CD4-positive, alpha-beta memory T cell (primary cell): ENCODE measurements at places on chromosomes 6 and 20.

DNA sequence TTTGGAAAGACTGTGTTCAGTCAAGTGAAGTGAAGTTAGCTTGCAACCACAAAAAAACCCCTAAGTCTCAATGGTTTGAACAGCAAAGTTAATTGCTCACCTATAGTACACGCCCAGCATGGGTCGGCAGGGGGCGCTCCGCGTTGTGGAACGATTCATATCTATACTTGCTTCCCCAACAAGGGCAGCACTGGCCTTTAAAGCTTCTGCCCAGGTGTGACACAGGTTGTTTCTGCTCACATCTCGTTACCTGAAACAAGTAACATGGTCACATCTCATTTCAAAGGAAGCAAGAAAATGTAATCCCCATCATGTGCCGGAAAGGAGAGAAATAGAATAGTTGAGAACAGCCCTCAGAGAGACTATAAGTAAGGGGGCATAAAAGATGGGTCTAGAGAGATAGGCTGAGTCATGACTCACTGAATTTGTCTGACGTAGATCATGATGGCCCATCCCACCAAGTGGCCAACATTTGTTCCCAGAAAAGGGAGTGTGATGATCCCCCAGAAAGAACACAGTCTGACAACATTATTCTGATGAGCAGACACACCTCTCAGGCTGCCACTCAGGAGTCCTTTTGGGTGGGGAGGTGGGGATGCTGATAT is 29.0 kb downstream of the HNF4A start:
- DNase-seq = peak; percentile 67

- DNase-seq = no peak
These were observed 63.8 kb upstream of the ATXN1 start for GRCh38 chr6:16824845-16825685.

DNA sequence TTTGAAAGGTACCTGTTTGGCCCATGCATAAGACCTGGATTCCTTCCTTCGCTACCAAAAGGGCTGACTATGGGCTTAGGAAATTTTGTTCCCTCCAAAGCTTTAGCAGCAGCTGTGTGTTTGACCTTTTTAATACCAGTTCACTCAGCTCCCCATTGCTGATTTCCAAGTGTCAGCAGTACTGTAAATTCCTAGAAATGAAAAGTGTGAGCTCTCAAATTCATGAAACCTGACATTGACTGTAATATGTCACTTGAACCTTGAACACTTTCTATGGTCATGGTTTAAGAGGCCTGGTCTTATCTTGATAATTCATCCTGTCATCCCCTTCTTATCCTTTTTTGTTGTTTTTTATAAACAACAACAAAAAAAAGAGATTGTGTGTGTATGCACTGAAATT is 31.7 kb downstream of the STAU1 start:
- DNase-seq = no peak

DNA sequence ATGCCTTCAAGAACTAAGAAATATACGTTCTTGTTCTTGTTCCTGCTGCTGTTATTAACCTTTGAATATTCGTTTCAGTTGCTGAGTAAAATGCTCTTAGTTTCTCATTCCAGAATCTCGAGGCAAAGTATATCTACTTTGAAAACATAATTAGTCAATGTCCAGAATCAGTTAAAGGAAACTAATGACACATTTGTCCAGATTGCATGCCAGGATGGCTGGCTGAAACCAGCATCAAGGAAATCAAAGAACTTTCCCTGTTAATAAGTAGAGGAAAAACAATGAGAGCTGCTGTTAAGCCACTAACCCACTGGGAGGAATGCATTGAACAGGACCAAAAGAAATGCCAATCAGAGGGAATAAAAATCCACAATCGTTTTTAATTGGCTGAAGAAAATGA is 196.9 kb downstream of the ALDH8A1 start:
- no peak for DNase-seq

GRCh38 chr20:20410678-20411077 is 42.8 kb downstream of the INSM1 start:
- DNase-seq = no peak

- no peak for DNase-seq
These were observed 6.4 kb upstream of the KIF6 start for GRCh38 chr6:39731565-39731964.

GRCh38 chr6:165701564-165702354 is 38.7 kb upstream of the PDE10A start:
- DNase-seq = no peak

GRCh38 chr6:42914546-42914945 is 1.3 kb upstream of the PTCRA start:
- no peak for DNase-seq

- no peak for DNase-seq
These were observed 104.8 kb downstream of the ARID1B start for GRCh38 chr6:156881687-156882629.

DNA sequence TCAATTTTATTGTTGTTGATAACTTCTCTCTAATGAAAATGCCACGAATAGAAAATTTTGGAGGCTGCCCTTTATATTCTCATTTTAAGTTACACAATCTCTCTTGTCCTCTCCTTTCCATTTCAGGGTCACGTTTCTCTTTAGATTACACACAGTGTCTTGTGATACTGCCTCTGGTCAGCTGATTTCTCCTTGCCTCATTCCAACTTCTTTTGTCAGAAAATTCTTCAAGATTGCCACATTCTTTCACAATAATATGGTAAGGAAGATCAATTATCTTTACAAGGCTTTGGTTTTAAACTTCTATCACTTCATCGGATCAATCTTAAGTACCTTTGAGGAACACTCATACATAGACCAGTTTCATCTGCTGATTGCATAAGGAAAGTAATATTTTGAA is 370.3 kb downstream of the RFPL4B start:
- DNase-seq = no peak

DNA sequence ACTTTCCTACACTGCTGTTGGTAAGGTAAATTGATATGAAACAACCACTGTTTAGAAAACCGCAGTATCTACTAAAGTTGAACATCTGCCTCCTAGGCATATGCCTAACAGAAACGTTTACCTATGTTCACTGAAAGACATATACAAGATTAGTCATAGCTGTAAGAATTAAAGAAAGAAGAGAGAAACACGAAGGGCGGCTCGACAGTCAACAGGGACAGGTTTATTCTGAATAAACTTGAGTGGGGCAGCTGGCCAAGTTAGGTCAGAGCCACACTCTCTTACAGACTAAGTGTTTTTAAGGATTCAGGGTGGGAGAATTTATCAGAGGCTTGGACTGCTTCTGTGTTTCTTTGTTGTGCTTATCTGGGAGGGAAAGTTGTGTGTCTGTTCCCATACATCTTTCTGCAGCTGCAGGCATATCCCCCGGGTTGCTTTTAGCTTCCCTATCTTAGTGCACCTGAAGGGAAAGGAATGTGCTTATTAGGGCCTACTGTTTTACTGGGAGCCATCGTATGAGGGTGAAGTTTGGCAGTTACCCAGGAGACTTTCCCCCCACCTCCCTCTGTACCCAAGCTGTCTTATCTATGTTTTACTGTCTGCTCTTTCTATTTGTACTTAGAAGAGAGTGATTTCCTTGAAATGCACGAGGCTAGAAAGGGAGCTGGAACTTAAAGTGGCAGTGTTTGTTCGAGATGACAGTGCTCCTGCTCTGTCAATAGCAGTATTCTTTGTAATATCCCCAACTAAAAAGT is 20.4 kb downstream of the PROCR start:
- no peak for DNase-seq

DNA sequence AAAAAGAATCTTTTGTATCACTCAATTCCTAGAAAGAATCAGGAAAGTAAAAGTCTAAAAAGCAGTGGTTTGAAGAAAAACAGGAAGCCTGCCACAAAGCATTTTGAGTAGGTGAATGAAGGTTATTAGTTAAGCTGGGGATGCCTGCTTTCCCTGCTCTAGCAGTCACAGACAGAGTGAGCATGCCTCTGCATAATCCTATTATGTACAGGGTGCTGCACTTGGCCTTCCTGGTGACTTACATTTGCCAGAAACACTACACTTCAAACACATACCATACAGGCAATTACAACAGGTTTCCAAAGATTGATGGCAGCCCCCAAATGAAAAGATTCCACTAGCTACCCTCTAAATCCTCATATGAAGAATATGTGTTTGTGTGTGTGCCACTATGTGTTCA is 130.8 kb downstream of the TPBG start:
- DNase-seq = no peak

GRCh38 chr6:112117554-112117953 is 30.2 kb downstream of the FAM229B start:
- no peak for DNase-seq

GRCh38 chr6:42030585-42031506 is 19.5 kb upstream of the TAF8 start:
- no peak for DNase-seq

- no peak for DNase-seq
These were observed 211.1 kb downstream of the SOD2 start for GRCh38 chr6:159481897-159482296.

- no peak for DNase-seq
These were observed 19.9 kb downstream of the SLC13A3 start for GRCh38 chr20:46631212-46631869.

- DNase-seq = no peak
These were observed 114.9 kb downstream of the AKAP7 start for GRCh38 chr6:131250122-131250521.

DNA sequence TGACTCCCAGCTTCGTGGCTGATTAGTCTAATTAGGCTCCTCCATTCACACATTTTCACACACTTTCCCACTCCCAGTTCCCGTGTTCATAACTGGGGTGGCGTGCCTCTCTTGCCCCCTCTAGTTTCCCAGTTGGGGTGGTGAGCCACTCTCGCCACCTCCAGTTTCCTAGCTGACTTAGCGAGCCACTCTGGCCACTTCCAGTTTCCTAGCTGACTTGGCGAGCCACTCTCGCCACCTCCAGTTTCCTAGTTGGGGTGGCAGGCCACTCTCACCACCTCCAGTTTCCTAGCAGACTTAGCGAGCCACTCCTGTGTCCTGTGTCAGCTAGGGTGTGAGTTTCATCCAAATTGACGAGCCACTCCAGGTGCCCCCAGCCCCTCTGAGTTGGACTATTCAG is 7.4 kb upstream of the GMPR start:
- DNase-seq = no peak

GRCh38 chr6:100176951-100177710 is 183.1 kb upstream of the MCHR2 start:
- DNase-seq = no peak

GRCh38 chr20:50120935-50121693 is 8.2 kb upstream of the UBE2V1 start:
- DNase-seq = peak; percentile 59

- DNase-seq = no peak
These were observed 231.3 kb downstream of the ERMARD start for GRCh38 chr6:169982461-169983386.

DNA sequence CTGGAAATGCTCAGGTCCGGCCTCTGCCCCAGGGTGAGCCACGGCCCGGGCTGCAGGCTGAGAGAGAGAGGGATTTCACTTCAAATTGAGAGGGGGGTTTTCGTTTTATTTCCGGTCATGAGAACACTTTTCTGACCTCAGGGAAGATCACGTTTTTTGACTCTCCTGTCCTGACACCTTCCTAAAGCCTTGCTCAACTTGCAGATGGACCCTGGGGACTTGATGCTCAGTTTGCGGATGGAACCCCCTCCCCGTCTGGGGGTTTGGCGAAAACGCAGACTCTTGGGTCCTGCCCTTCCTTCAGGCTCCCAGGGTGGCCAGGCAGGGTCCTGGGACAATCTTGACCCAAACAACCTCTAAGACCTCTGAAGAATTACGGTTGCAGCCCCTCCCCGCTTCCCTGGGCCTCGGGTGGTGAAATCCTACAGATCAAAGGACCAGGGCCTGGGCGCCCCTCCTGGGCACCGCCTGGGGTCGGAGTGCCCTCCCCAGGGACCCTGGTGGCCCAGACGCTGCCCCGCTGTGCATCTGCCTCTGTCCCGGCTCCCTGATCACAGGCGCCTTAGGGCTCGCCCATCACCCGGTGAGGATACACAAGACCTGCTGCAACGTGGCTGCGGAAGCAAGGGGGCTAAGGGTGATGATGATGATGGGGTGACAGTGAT is 148.2 kb downstream of the ERMARD start:
- DNase-seq = no peak

DNA sequence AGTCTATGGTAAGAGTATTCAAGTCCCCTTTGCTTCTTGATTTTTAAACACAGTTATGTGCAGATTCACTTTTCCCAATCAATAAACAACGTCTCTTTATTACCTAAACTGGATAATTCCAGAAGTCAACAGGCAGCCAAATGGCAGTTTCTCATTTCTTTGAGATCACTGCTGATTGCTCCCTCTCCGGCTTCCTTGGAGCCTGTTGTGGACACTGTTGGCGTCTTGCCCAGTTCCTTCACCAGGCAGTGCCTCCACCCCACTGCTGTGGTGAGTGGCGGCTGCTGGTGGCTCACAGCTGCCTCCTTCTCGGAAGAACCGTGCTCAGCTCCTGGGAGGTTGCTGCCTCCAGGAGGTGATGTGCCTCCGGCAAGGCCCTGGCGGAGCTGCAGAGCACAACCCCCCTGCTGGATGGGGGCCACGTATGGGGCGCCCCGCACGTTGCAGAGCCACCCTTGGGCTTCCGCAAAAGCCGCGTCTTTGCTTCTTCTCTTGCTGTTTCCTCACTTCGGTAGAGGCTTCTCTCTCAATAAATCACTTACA is 105.1 kb upstream of the CNKSR3 start:
- DNase-seq = no peak

- no peak for DNase-seq
These were observed 572.0 kb downstream of the KIF16B start for GRCh38 chr20:16001286-16001685.

DNA sequence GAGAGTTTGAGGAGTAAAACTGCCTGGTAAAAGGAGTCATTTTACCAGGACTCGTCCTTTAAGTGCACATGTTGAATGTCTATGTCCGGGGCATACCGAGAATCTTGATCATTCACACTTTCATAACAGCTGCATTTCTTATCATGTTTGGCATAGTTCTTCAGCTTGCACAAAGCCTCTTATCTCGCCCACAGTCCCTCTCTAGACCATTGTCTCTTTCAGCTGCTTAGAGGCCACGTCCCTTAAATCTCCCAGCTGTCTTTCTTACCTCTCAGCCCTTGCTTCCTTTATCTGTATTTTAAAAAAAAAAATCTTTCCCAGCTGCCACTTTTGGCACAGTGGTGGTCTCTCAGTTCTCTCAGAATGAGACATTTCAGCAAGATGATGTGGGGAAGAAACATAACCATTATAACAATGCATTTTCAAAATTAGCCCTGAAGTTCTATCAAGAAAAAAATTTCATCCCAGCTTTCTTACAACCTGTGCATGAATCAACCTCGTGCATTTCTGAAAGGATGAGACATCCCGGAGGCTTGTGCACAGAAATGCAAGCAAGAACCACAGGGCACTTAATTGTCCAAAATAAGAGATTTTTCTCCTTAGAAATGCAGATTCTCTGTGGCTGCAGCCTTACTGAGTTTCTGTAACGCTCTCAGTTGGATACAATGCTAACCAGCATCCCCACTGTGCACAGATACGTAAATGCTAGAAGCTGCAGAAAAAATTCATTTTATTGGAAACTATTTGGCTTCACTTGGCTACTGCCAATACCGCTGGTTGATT is 24.2 kb downstream of the RBM24 start:
- DNase-seq = no peak

DNA sequence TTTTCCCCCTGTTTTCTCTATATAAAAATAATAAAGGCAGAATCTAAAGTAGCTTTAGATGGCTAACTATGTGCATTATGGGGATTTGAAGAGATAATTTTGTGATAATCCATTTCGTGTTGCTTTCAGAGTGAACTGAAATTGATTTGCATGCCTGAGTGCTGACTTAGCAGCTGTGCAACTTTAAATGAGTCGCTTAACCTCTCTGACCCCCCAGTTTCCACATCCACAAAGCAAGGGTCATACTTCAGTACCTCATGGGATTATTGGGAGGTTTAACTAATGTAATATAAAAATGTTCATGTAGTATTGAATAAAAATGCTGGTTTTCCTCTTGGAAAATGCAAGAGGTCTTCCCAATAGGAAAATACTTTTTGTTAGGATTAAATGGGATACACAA is 63.8 kb upstream of the FABP7 start:
- DNase-seq = no peak
